Activated CD4-positive, alpha-beta T cell treated with anti-CD3 and anti-CD28 coated beads for 1 hour (primary cell): ENCODE measurements at places on chromosomes 5 and 9.

DNA sequence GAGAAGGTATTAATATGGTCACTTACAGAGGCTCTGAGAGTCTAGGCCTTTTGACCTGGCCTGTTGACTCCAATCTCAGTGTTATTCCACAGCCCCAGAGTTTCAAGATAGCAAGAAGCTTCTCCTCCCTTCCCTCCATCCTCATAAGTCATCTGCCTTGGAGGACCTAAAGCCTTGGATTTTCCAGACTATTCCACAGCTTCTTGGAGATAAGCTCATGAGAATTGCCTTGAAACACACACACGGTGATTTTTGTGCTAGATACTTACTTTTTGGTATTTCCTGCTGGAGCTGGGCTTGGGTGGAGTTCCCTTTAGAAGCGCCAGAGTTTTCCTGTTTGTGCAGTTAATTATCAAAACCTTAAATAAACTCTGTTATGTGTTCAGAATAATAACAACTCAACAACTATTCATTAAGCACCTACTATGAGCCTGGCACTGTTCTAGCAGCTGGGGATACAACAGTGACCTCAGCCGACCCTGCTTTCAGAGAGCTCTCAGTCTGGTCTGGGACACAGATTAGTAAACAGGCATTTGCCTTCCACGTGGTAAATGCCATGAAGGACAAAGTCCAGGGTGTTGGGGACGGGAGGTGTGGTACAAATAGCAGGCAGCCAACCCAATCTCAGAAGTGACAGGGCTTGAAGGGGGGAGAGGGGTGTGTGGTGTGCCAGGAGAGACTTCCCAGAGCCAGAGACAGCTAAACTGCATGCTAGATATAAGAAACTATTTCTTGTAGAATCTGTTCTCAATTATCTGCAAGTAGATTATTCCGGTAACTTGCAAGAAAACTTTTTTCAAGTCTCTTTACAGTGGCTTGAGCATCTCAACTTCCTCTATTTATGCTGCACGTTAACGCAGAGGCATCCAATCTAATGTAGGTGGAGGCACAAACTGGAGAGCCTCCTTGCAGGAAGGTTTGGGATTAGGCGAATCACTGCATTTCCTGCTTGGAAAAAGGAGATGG, 55.9 kb upstream of the KLF9 start:
- no peak for DNase-seq

- no peak for DNase-seq
Observed at GRCh38 chr5:98510143-98510985, 263.1 kb upstream of the RGMB start.

- no peak for DNase-seq
Observed at GRCh38 chr5:59943452-59944113, 50.1 kb upstream of the PDE4D start.

GRCh38 chr9:77944556-77945243, 86.9 kb downstream of the GNAQ start:
- no peak for DNase-seq

GRCh38 chr9:132632413-132633129, 37.2 kb downstream of the DDX31 start:
- DNase-seq, result no peak

DNA sequence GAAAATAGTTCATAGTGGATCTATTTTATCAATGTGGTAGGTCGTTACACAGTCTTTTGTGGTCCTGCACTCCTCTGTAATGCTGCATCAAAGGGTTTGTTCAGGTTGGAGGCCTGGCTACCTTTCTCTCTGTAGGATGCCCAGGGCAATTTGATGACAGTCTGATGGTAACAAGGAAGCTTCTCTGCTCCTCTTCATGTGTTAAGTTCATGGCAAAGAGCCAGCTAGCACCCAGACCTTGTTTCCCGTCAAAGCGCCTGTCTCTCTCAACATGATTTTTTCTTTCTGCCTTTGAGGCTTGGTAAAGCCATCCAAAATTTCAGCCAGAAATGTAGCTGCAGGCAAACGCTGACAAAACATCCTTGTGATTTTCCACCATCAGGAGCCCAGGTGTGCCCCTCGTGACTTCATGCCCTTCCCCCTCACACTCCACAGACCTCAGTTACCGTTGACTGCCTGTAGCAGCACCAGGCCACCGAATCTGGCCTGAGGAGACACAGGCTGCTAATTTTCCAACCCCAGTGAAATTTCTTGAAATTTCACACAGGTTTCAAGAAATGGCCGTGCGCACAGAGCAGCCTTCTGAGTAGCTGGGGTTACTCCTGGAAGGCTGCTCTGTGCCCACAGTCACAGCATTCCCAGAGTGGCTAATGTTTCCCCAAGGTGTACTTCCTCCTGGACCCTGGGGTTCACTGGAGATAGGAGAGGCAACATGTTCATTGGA, 292.7 kb downstream of the CWC27 start:
- no peak for DNase-seq

DNA sequence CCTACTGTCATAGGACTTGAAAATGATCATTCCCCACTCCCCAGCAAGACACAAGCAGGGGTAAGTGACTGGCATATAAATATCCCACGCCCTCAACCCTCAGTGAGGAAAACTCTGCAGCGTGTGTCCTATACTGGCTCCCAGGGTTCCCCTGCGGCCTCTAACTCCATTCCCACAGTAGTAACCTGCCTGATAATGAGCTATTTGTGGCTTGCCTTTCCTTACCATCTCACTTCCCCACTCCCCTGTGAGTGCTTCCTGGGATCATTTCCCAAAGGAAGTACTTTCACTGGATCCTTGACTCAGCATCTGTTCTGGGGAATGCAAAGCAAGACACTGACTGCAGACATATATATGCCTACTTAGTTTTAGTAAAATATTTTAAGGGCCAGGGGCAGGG, 14.3 kb downstream of the CDC14B start:
- no peak for DNase-seq

GRCh38 chr9:21075484-21075883, 2.3 kb downstream of the IFNB1 start:
- no peak for DNase-seq

- DNase-seq, result no peak
Observed at GRCh38 chr9:95763006-95763405, 112.5 kb upstream of the ERCC6L2 start.

- DNase-seq, result no peak
Observed at GRCh38 chr5:160679567-160680309, 172.3 kb downstream of the ATP10B start.

GRCh38 chr5:116009806-116010205, 22.5 kb upstream of the ARL14EPL start:
- no peak for DNase-seq

- no peak for DNase-seq
Observed at GRCh38 chr5:71934322-71934721, 173.0 kb upstream of the MAP1B start.

GRCh38 chr5:94778299-94778698, 159.8 kb downstream of the SLF1 start:
- no peak for DNase-seq

DNA sequence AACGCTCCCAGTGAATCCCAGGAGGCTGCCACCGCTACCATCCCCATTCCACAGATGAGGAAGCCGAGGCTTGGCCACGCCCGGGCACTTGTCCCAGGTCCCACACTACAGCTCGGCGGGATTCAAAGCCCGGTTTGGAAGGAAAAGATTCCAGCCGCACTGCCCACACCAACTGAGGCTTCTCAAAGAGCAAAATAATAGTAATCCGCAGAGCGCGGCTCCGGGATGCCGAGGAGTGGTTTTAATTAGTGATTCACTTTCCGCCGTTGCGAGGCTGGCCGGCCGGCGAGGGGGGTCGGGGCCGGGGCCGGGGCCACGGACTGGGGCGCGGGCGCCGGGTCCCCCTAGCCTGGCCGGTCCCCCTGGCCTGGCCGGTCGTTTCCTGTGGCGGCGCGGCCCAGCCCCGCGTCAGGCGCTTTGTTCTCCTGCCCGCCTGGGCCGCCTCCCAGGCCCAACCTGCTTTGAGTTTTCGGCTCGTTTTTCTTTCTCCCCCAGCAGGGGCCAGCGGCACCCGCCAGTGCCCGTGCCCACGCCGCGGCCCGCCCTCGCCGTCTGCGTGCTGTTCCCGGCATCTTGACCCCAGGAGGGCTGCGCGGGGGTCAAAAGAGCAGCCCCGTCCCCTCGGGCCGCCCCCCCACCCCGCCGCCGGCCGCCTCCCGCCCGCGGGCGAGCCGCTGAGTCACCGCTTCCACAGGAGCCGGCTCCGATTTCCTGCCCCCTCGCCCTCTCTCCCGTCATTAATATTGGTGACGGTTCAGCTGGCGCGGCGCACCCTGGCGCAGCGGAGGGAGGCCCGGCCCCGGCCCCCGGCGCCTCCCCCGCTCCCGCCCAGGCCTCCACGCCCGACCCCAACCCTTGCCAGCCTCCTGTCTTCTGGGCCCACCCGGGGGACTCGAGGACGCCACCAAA, 31.2 kb downstream of the FGF18 start:
- DNase-seq, result no peak

- no peak for DNase-seq
Observed at GRCh38 chr5:139190125-139190524, 8.0 kb downstream of the SIL1 start.

DNA sequence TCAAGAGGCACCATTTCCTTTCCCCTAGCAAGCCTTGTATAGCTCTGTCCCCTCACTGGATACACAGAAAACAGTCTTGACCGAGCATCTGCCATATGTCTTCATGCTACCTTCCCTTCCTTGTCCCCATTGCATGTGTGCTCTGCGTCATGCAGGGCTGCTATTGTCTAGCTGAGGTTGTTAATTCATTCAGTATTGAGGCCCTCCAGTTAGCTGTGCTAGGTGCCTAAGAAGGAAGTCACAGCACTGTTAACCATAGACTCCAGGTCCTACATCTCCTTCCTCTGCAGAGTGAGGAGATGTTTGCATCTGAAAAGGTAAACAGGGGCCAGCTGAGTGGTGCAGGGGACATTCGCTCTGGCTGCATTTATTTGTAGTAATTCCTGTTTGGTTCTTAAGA, 48.2 kb downstream of the SLC1A3 start:
- no peak for DNase-seq

DNA sequence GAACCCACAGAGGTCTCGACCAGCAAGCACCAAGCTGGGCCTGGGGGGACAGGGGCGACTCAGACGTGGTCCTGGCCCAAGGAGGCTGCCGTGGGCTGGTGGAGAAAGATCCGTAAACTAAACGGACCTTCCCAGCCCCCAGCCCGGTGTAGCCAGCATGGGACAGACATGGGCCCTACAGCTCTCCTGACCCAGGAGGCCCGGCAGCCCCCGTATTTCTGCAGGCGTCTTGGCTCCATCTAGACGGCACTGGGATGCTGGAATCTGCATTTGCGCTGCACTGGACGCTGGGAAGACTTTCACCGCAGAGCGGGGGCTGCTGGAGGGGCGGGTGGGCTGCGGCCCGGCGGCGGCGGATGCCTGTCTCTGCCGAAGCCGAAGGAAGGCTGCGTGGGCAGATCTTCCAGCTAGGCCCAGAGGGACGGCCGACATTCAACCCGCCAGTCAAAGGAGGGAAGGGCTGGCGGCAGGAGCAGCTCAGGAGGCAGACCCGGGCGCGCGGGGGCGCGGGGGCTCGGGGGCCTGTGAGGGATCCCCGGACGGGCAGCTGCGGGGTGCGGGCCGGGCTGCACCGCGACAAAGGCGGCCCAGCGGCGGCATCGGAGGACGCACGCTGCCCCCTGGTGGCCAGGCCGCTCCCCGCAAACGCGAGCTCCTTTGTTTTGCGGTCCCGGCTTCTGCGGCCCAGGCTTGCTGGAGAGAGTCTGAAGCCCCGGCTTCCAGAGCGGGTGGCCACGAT, 266.2 kb downstream of the NSG2 start:
- DNase-seq, result peak; percentile 42

DNA sequence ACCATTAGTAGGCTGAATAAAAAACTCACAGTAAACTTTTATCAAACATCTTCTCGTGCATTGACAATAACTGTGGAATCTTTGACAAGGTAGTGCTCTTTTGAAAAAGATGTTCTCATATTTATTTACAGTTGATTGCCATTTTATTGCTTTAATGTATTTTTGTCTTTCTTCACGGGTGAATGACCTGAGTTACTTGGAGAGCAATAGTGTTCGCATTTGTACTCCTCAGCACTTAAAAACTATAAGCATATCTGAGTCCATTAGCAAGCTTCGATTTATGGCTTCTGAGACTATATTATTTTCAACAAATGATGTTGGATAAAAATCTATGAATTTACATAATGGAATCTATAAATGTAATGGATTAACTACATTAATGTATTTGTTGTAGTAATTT, 1012.3 kb downstream of the CDH9 start:
- no peak for DNase-seq

- no peak for DNase-seq
Observed at GRCh38 chr5:10985721-10986110, 224.7 kb upstream of the DAP start.

DNA sequence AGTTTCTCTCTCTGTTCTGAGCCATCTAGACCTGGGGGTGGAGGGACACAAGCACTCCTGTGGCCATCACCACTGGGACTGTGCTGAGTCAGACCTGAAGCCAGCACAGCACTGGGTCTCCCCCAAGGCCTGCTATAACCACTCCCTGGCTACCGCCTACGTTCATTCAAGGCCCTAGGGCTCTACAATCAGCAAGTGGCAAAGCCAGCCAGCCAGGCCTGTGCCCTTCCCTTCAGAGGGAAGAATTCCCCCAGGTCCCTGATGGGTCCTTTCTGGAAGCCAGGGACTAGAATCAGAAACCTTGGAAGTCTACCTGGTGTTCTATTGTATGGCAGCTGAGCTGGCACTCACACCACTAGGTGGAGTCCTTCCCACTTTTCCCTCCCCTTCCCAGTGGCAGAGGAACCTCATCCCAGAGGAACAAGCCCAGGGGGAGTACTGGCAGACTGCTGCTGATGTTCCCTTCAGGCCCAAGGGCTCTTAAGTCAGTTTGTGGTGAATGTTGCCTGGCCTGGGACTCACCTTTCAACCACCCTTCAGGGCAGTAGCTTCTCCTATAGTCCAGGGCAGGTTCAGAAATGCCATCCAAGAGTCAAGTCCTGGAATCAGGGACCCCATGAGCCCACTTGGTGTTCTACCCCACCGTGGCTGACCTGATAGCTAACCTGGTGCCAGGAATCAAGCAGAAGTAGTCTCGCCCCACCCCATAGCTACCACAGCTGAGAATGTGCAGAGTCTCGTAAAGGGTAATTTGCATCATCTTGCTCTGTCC, 20.0 kb downstream of the JMY start:
- no peak for DNase-seq

DNA sequence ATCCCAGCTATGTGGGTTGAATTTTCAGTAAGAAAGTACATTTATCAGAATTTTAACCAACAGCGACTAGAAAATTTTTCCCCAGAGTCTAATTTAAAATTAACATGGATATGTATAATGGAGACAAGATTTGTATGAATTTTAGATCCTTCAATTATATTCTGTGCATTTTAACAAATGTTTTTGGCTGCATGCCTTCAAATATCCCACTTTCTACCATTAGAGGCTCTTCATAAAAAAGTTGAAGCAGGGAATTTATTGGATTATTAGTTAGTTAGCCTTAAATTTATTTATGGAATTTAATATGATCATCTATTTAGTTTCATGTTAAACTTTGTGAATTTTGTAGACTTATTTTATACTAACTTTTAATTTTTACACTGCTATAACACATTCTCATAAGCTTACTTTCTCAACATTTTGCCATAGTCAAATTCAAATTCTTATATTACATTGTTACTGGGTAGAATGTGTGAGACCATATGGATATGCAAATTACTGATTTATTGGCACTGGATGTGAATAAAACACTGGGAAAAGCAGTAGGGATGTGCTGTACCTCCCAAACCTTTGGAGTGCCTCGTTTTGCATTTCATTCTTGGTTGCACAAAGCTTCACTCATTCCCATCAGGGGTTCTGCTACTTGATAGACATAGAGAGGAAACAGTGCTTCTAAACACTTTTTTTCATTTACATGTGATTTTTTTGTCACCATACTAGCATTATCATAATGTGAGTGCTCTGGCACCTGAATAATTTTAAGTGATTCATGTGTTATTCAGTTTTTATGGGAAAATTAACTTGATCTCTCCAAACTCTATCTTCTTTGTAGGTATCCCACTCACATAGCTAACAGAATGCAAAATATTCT, 491.8 kb upstream of the COX7C start:
- DNase-seq, result no peak
